ENCODE measurements at places on chromosomes 11 and 22.

GRCh38 chr11:19827399-19828135 is 114.9 kb downstream of the NAV2 start:
- no peak for DNase-seq

GRCh38 chr11:69999721-70000120 is 78.4 kb upstream of the ANO1 start:
- no peak for DNase-seq

DNA sequence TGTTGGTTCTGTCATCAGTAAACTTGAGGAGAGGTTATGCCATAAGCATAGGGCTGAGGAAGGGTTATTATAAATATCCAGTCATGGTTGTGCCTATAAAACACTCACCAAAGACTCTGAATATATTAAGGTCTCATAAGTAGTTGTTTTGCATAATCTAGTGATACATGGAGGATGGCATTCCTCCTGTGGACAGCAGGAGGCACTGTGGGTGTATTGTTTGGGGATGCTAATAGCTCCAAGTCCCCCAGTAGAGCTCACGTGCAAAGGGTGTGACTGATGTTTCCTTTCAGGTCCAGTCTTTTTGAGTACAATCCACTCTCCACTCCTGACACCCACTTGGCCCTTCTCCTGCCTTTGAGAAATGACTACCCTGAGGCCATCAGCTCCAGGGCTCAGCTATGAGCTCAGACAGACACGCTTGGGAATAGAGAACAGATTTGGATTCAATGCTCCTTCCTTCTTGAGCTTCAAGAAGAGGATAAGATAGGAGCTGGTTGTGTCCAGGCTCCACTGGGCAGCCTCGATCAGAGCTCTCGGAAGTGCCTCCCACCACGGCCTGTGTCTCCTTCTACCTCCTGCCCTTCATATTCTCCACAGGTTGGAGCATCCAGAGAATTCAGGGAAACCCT is 85.2 kb upstream of the IGLL5 start:
- DNase-seq: no peak

GRCh38 chr11:104096900-104097299 is 60.5 kb downstream of the DDI1 start:
- DNase-seq: no peak

DNA sequence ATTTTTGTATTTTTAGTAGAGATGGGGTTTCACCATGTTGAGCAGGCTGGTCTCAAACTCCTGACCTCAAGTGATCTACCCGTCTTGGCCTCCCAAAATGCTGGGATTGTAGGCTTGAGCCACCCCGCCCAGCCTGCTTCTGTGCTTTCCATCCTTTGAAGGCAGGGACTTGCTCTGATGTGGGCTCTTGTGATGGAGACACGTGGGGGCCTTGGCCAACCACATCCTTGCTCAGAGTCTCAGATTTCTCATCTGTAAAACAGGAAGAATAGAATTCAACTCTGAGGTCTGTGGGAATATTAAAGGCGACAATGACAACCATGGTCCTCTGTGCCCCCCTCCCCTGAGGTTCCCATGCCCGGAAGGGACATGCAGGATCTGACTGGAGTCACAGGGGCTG is 3.8 kb upstream of the GGA1 start:
- DNase-seq: no peak

DNA sequence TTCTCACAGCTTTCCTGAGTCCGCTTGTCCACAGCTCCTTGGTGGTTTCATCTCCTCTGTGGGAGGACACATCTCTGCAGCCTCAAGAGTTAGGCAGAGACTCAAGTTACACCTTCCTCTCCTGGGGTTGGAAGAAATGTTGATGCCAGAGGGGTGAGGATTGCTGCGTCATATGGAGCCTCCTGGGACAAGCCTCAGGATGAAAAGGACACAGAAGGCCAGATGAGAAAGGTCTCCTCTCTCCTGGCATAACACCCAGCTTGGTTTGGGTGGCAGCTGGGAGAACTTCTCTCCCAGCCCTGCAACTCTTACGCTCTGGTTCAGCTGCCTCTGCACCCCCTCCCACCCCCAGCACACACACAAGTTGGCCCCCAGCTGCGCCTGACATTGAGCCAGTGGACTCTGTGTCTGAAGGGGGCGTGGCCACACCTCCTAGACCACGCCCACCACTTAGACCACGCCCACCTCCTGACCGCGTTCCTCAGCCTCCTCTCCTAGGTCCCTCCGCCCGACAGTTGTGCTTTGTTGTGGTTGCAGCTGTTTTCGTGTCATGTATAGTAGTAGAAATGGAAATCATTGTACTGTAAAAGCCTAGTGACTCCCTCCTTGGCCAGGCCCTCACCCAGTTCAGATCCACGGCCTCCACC is 11.7 kb downstream of the RASD2 start:
- peak; percentile 50 for DNase-seq

GRCh38 chr11:18723991-18724390 is 2.0 kb downstream of the IGSF22 start:
- DNase-seq: no peak

- no peak for DNase-seq
Observed at GRCh38 chr11:62664405-62665074, 470 bp downstream of the C11orf98 start.

DNA sequence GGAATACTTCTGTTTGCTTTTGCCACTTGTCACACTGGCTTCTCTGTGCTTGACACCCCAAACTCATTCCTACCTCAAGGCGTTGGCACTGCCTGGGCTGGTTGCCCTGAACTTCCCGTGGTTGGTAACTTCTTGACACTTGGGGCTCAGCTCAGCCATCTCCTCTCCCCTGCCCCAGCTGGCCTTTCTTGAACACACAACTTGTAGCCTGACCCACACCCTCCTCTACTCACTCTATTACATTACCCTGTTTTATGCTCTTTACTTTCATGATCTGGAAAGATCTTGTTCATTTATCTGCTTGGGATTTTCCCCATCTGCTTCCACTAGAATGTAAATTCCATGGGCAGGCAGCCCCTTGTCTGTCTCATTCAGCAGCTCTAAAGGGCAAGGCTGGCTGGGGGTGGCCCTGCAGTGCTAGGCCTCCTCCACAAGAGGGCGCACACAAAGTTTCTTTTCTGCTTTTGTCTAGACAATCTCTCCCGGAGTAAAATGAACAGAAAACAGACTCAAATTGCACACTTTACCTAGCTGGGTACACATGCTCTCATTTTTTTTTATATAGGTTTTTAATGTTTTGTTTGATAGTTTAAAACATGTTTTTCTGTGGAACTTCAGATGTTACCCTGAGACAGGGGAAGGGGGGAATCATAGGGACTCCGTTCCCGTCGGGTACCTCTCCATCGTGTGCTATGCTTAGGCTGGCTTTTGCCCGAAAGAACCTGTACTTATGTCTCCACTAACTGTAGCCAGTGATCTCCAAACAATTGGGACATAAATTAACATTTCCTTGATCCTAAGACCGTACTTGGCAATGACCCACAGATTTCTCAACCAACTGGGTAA is 16.4 kb upstream of the MRGPRX2 start:
- peak; percentile 56 for DNase-seq

- peak; percentile 77 for DNase-seq
Observed at GRCh38 chr22:46829941-46830715, 67.7 kb downstream of the TBC1D22A start.
